ENCODE measurements at places on chromosomes 16 and 17.

DNA sequence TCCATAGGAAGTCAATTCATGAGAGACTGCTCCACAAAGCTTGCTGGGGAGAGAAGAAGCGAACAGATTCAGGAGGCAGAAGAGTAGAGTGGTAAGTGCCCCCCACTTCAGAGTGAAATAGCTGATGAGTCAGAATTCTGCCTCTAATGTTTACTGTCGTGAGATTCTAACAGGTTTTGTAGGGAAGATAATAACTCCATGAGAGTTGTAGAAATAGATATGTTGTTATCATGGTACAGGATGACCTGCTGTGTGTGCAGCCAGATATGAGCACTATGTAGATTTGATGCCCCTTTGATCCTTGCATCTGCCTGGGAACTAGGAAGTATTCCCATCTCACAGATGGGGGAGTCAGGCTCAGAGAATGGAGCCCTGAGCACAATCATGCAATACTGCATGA lies 502.4 kb upstream of the CDH11 start:
- no peak for DNase-seq

DNA sequence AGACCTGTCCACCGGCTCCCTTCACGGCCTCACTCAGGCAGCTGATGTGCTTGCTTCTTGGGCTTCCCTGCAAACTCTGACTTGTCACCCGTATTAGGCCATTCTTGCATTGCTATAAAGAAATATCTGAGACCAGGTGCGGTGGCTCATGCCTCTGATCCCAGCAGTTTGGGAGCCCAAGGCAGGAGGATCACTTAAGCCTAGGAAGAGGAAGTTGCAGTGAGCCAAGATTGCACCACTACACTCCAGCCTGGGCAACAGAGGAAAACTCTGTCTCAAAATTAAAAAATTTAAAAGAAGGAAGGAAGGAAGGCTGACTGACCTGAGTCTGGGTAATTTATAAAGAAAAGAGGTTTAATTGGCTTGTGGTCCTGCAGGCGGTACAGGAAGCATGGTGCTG lies 17.0 kb downstream of the SOST start:
- DNase-seq: no peak

GRCh38 chr17:8630227-8630801 lies at the start of gene MYH10:
TSS of gene MYH10 (minus strand) at chr17:8630725. CDS start at chr17:8623246, 7,479 bp downstream.
- no peak for DNase-seq

DNA sequence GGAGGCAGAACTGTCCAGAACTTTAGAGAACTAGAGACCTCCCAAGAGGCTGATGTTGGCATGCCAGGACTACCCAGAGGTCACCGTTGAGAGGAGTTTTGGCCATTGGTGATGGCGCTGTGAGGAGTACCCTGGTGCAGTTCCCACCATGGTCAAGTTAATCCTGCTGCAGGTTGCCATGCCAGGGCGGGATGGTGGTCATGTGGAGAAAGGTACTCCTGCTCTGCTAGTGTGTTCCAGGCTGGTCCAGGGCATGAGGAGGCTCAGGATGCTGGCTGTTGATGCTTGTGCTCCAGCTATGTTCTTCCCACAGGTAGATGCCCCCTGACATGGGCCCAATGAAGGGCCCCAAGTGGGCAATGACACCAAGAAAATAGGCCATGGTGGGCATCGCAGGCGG lies 4.1 kb upstream of the PHF12 start:
- DNase-seq: no peak

DNA sequence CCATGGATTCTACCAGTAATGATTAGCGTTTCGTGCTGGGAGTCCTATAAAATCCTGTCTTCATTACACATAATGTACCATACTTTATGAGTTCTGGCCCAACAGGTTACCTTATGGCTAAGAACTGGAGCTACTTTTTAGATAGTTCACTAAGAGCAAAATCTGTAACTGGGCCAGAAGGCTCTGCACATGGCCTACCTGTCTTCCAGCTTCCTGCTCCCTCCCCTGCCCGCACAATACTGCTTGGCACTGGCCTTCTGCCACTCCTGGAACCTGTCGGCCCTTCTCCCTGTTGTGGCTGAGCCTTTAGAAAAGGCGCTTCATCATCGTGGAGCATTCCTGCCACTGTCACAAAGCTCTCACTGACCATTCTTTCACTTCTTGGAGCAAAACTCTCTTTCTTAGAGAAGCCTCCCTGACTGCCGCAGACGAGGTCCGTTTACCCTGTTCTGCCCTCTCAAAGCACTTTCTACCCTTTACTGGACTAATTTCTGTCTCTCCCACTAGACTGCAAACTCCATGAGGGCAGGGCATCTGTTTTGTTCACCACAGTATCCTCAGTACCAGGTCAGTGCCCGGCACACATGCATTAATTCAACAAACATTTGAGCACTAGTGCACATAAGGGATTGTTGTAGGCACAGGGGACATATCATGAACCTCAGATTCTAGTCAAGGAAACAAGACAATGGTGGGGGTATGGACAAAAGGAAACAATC lies 116.5 kb downstream of the PARN start:
- DNase-seq: no peak

DNA sequence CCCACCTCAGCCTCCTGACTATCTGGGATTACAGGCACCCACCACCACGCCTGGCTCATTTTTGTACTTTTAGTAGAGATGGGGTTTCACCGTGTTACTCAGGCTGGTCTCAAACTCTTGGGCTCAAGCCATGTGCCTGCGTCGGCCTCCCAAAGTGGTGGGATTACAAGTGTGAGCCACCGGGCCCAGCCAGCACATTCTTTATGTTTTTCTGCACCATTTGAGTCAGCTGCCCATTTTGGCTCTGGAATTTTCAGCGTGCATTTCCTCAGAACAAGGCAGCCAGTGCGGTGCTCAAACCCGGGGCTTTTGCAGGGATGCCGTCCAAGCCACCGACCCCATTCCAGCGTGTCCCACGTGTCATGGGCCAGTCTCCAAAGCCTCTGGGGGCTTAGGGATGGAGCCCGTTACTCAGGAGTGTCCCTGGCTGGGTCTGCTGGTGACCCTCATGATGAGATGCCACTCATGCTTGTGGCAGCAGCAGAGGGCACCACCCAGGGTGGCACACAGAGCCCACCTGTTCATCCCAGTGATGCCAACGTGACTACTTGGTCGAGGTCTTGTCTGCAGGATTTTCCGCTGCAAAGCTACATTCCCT lies 3.7 kb upstream of the RAB40C start:
- DNase-seq: peak; percentile 35

GRCh38 chr17:28719021-28719433 lies 758 bp upstream of the RPL23A start:
- no peak for DNase-seq

DNA sequence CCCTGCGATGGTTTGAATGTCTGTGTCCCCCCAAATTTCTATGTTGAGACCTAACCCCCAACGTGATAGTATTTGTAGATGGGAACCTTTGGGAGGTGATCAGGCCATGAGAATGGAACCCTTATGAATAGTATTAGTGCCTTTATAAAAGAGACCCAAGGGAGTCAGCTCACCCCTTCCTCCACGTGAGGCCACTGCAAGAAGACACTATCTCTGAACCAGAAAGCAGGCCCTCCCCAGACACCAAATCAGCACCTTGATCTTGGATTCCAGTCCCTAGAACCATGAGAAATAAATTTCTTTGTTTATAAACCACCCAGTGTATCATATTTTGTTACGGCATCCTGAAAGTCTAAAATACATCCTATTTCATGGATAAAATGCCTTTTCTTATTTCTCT lies 64.4 kb upstream of the LRRC37A3 start:
- no peak for DNase-seq

GRCh38 chr16:4513086-4513860 lies 25.3 kb downstream of the CDIP1 start:
- DNase-seq: no peak

GRCh38 chr16:87098361-87098760 lies 218.8 kb downstream of the C16orf95 start:
- no peak for DNase-seq

Measured in EL (cell line).